Stimulated activated CD4-positive, alpha-beta T cell treated with anti-CD3 and anti-CD28 coated beads, Interleukin-2, amount 100 ng/mL, for 48 hours (primary cell): ENCODE measurements at places on chromosomes 1 and 21.

DNA sequence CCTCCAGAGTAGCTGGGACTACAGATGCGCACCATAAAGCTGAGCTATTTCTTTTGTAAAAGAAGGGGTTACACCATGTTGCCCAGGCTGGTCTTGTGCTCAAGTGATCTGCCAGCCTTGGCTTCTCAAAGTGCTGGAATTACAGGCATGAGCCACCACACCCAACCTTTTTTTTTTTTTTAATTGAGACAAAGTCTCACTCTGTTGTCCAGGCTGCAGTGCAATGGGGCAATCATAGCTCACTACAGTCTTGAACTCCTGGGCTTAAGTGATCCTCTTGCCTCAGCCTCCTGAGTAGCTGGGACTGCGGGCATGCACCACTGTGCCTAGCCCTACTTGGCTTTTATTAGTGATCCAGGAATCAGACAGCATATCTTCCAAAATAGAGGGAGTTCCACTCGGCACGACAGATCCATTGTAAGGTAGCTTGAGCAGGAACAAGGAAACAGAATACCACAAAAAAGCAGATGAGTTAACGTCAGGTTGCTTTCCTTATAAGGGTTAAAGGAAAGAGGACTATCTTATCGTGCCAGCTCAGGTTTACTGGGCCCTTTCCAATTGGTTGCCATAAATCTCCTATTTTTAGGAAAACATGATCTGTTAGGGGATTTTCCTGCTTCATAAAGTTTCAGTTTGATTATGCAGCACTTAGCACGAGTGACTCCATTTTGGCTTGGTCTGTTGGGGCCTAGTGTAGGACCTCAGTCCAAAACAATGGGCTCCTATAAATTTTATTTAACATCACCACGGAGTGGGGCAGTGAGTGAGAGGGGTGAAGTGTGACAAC, 45.2 kb downstream of the NENF start:
- no peak for DNase-seq

- no peak for DNase-seq
Measured at GRCh38 chr21:42725416-42725930, 72.1 kb downstream of the PDE9A start.

DNA sequence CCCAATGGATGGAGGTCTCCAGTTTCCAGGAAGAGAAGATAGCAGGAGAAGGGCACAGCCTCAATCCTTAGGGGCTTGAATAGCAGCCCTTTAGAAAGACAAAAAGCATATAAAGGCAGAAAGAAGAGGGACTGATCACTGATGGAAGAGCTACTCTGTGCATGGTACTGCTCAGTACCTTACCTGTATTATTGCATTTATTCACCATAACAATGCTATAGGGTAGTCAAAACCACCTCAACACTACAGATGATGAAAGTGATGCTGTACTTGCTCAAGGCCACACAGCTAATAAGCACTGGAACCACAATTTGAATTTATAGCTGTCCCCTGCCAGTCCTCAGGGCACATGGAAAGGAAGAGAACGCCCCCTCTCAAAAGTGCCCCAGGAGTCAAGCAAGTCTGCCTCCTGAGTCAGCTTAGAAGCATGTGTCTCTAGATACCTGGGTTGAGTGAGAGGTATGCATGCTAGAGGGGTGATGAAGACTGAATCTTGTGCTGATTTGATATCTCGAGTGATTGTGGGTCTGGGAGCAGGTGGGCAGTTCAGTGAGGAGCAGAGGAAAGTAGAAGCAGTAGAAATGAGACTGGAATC, 13.6 kb downstream of the DDAH1 start:
- DNase-seq = no peak

DNA sequence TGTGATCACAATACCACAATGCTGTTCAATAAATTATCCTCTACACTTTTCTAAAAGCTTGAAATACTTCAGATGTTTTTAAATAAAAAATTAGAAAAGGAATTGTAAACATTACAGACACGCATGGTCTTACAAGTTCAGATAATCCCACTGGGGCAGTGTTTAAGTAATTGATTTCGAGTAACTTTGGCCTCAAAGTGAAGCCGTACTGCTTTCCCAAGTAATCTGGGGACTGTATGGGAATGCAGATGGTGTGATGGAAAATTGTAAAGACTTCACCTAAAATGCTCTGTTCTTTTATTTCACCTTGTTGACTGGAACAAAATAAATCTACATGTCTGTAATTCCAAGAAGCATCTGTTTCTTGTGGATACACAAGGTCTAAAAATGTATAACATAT, 401.7 kb upstream of the LYPLAL1 start:
- DNase-seq = no peak

DNA sequence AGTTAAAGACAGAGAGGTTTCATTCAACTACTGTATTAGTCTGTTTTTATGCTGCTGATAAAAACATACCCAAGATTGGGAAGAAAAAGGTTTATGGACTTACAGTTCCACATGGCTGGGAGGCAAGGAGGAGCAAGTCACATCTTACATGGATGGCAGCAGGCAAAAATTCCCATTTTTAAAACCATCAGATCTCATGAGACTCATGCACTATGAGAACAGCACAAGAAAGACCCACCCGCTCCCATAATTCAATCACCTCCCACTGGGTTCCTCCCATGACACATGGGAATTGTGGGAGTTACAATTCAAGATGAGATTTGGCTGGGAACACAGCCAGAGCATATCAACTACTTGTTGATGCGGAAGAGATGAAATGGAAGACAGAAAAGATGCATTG, 9.2 kb downstream of the GPR161 start:
- no peak for DNase-seq

GRCh38 chr1:39529901-39530535, 38.6 kb downstream of the BMP8A start:
- DNase-seq = no peak

GRCh38 chr1:232985882-232986526, 35.6 kb downstream of the NTPCR start:
- no peak for DNase-seq

- no peak for DNase-seq
Measured at GRCh38 chr1:182610606-182611194, 6.5 kb upstream of the RGS16 start.

- DNase-seq = no peak
Measured at GRCh38 chr1:79041666-79042065, 35.1 kb upstream of the ADGRL4 start.

DNA sequence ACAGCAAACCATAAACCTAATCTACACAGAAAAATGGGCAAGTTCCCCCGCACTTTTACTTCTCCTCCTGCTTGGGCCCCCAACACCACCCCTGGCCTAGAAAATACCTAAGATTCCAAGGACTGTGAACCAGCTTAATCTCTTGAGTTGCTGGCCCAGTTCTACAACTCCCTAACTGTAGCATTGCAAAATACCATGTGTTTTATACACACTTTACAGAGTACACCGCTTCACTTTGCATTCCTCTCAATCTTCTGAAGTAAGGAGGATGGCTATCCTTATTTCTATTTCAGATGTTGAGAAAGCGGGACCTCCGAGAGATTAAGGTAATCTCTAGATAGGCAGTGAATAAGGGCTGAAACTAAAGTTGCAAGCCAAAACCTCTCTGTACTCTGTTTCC, 408.3 kb upstream of the NR5A2 start:
- no peak for DNase-seq

DNA sequence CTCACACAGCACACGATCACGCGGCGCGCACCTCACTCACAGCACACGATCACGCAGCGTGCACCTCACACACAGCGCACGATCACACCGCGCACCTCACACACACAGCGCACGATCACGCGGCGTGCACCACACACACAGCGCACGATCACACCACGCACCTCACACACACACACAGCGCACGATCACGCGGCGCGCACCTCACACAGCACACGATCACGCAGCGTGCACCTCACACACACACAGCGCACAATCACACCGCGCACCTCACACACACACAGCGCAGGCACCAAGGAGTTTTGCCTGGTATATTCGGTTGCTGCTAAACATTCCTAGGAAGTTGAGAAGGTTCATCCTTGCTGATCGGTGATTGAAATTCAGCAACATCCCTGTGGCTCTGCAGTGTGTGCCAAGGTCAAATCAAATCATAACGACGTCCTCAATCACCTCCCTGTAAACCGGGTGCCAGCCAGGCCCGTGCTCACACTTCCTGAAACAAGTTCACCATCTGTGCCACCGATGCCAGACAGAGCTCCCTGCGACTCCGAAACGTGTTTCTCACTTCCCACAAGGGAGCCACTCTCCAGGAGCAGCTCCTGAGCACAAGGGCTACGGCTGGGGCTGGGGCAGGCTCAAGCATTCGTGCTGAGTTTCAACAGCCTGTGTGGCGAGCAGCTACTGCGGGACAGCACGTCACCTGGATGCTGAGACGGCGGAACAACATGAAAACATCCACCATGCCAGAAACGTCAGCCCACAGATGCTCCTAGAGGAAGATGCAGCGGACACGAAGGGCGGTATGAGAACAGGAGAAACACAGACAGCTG, 30.2 kb downstream of the WDR4 start:
- DNase-seq = no peak

- no peak for DNase-seq
Measured at GRCh38 chr1:156114919-156115513, 505 bp downstream of the LMNA start.

DNA sequence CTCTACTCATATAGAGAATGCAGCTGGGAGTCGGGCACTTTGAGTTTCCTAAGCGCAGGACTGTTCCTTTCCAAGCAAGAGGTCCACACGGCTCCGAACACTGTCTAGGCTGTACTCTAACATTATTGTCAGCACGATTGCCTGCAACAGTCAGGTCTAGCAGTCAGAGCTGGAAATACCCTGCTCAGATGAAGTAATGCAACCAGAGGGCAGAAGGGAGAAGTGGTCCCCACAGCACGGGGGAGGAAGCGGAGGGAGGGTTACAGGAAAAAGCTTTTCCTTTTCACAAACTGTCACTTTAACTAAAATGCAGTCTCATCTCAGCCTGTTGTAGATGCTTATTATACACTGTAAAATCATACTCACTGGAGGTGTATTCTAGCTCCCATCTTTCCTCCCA, 98.9 kb upstream of the SLC44A3 start:
- DNase-seq = no peak

DNA sequence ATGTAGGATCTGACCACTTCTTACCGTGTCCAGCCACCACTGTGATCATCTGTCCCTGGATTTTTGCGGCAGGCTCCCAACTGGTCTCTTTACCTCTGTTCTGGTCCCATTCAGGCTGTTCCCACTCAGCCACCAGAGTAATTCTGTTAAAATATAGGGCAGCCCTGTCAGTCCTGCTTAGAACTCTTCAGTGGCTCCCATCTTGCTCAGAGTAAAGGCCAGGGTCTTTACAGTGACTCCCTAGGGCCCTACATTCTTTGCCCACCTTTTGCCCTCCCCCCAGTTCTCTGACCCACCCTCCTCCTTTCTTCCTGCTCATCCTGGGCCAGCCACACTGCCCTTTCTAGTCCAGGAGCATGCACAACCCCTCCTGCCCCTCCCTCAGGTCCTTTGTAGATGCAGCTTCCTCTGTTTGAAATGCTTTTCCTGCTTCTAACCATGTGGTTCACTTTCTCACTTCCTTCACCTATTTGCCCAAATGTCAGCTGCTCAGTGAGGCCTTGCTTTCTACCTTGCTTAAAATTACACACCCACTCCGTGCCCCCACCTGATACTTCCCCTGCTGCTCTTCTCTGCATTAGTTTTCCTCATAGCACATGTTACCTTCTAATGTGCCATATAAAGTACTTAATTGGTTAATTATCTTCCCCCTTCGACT, 7.8 kb downstream of the UBIAD1 start:
- DNase-seq = no peak

- no peak for DNase-seq
Measured at GRCh38 chr1:241924080-241924808, 33.3 kb upstream of the BECN2 start.
